ENCODE measurements at places on chromosomes 7 and 10. TPM values are rescaled to one million over a fixed set of nuclear protein-coding genes. Genes with fewer than 3 reads are reported as not detected.

Gene PDE1C
- 0.12 TPM for total RNA-seq

Gene ACTL6B
- total RNA-seq = not detected

Gene C10orf67
- total RNA-seq = not detected

Gene NPY
- total RNA-seq = not detected

Gene CHRM2
- total RNA-seq = not detected

Gene ADAP1
- 161 TPM for total RNA-seq

Gene CALY
- total RNA-seq = not detected

Gene SPDYE5
- total RNA-seq = not detected

Gene RNF133
- not detected for total RNA-seq

Gene ATOH7
- total RNA-seq = not detected

Gene ADAM22
- total RNA-seq = 0.29 TPM

Gene SRRM3
- not detected for total RNA-seq

Gene FAM185A
- total RNA-seq = 8.2 TPM

Gene SMURF1
- total RNA-seq = 19.9 TPM

DNA sequence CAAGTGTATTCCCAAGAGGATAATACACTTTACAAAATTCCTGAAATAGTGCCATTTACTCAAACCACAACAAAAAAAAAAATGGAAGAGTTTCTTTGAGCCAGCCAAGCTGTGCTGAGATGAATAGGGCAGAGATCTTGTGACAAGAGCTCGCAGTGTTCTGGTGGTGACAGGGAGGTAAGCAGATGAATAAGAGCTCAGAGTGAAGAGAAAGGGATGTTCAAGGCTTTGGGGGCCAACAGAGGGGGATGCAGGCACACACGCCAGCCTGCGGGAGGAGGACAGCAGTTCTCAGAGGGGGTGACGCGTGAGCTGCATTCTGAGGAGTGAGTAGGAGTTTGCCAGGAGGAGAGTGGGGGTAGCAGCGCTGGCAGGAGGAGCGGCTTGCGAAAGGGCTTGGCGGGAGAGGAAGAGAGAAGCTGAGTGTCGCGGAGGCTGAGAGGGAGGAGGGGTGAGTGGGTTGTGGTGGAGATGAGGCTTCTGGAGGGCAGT, 194.4 kb upstream of the IMMP2L start:
- no peaks in the 10 kb centered on the region for H3K4me1 ChIP-seq
- no peaks in the 10 kb centered on the region for H3K36me3 ChIP-seq
- H3K27me3 ChIP-seq = peaks cover 7% of the 10 kb centered on the region
- H3K4me3 ChIP-seq = no peak overlapping the region
- H3K27ac ChIP-seq = no peak overlapping the region

GRCh38 chr7:149286811-149287400, 24.9 kb downstream of the ZNF783 start:
- no peak overlapping the region for H3K27ac ChIP-seq
- no peaks in the 10 kb centered on the region for H3K36me3 ChIP-seq
- DNase-seq = no peak

GRCh38 chr7:142886866-142887265, 1.3 kb upstream of the TRPV6 start:
- H3K4me1 ChIP-seq = no peaks in the 10 kb centered on the region
- H3K27ac ChIP-seq = no peak overlapping the region
- H3K27me3 ChIP-seq = peaks cover 14% of the 10 kb centered on the region
- no peak for DNase-seq
- H3K4me3 ChIP-seq = no peak overlapping the region
- no peaks in the 10 kb centered on the region for H3K36me3 ChIP-seq

GRCh38 chr10:77498210-77498609, 139.4 kb downstream of the KCNMA1 start:
- H3K4me1 ChIP-seq = no peaks in the 10 kb centered on the region
- no peak for DNase-seq
- no peak overlapping the region for H3K4me3 ChIP-seq
- no peaks in the 10 kb centered on the region for H3K36me3 ChIP-seq

DNA sequence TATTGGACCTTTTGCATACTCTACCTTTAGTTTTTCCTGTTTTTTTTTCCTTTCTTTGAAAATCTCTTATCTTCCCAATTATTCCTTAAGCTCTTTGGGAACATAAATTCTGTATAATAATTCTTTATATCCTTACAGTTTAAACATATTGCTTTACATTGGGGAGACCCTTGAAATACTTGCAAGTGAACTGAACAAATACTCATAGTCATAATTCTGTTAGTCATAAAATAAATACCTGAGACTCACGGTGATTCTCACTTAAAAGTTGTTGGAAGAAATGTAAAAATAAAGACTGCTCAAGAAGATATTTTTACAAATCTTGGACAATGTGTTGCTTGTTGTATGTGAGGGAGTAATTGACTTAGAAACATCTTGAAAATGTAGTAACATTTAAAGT, 515.2 kb upstream of the POT1 start:
- no peak overlapping the region for H3K27ac ChIP-seq
- DNase-seq = no peak
- no peaks in the 10 kb centered on the region for H3K4me1 ChIP-seq
- H3K27me3 ChIP-seq = no peaks in the 10 kb centered on the region
- H3K4me3 ChIP-seq = no peak overlapping the region
- peaks cover 6% of the 10 kb centered on the region for H3K36me3 ChIP-seq

- peaks cover 5% of the 10 kb centered on the region for H3K27me3 ChIP-seq
- H3K4me3 ChIP-seq = no peak overlapping the region
- peaks cover 10% of the 10 kb centered on the region for H3K36me3 ChIP-seq
- peaks cover 8% of the 10 kb centered on the region for H3K4me1 ChIP-seq
- DNase-seq = no peak
- H3K27ac ChIP-seq = no peak overlapping the region
These were observed 112.8 kb upstream of the INSIG1 start for GRCh38 chr7:155184923-155185322.

GRCh38 chr7:48130658-48131108, 40.6 kb upstream of the ABCA13 start:
- H3K27ac ChIP-seq = no peak overlapping the region
- peaks cover 4% of the 10 kb centered on the region for H3K4me1 ChIP-seq
- H3K27me3 ChIP-seq = peaks cover 24% of the 10 kb centered on the region

GRCh38 chr10:43962346-43963191, 313.9 kb upstream of the ZNF32 start:
- DNase-seq = no peak
- H3K4me1 ChIP-seq = peaks cover 9% of the 10 kb centered on the region
- no peaks in the 10 kb centered on the region for H3K36me3 ChIP-seq
- H3K27me3 ChIP-seq = peaks cover 33% of the 10 kb centered on the region

DNA sequence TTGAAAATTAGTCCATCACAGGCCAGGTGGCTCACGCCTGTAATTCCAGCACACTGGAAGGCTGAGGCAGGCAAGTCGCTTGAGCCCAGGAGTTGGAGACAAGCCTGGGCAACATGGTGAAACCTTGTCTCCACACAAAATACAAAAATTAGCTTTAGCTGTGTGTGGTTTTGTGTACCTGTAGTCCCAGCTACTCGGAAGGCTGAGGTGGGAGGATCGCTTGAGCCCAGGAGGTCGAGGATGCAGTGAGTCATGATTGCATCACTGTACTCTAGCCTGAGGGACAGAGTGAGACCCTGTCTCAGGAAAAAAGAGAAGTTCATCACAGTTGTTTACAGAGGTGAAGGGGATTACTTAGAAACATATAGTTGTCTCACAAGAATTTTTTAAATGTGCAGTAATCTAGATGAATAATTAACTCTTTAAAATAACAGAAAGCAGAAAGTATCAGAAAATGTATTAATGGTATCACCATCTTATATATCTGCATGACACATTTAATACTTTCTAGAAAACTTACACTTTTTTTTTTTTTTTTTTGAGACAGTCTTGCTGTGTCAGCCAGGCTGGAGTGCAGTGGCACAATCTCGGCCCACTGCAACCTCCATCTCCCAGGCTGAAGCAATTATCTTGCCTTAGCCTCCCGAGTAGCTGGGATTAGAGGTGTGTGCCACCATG, 8.9 kb downstream of the LCOR start:
- peaks cover 4% of the 10 kb centered on the region for H3K36me3 ChIP-seq
- no peak overlapping the region for H3K4me3 ChIP-seq
- no peaks in the 10 kb centered on the region for H3K27me3 ChIP-seq
- no peak for DNase-seq

DNA sequence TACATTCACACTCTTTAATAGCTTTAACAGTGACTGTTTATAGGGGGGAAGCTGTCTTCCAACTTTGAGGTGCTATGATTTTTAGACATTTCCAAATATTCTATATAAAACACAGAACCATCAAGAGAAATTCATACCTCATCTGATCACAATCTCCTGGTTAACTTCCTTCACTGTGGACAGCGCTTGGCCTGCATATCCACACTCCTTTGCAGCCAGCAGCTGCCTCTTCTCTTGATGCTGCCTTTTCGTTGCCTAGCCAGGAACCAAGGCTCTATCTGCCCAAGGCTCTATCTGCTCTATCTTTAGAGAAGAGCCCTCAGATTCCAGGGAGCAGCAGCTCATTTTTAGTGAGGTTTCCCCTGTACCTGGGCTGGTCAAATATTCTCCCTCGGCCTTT, 252.0 kb downstream of the PTEN start:
- H3K4me3 ChIP-seq = no peak overlapping the region
- no peak for DNase-seq
- H3K27ac ChIP-seq = no peak overlapping the region
- H3K27me3 ChIP-seq = no peaks in the 10 kb centered on the region
- peaks cover 8% of the 10 kb centered on the region for H3K4me1 ChIP-seq

GRCh38 chr10:100328198-100328597, 1.8 kb downstream of the PKD2L1 start:
- no peaks in the 10 kb centered on the region for H3K36me3 ChIP-seq
- no peak for DNase-seq
- H3K4me3 ChIP-seq = no peak overlapping the region
- H3K27me3 ChIP-seq = peaks cover 40% of the 10 kb centered on the region

- H3K4me1 ChIP-seq = peaks cover 64% of the 10 kb centered on the region
- H3K27ac ChIP-seq = peak overlapping the region; percentile 94
- no peaks in the 10 kb centered on the region for H3K27me3 ChIP-seq
These were observed 143.2 kb downstream of the JAZF1 start for GRCh38 chr7:28037220-28038010.

DNA sequence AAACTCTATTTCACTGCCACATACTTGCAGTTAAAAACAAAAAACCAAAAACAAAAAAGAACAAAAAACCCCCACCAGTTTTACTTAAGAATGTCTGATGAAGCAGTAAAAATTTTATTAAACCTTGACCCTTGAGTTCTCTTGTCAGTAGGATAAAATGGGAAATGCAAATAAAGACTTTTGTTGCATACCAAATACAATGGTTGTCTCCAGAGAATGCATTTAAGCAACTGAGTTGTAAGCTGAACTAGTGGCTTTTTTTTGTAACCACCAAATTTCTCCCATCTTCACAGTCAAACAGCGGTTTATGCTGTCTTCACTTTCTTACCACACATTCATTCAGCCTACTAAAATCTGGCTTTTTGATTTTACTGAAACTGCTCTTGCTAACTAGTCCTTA, 3.1 kb downstream of the SYPL1 start:
- no peaks in the 10 kb centered on the region for H3K36me3 ChIP-seq
- peaks cover 28% of the 10 kb centered on the region for H3K4me1 ChIP-seq
- H3K27me3 ChIP-seq = peaks cover 15% of the 10 kb centered on the region
- peak overlapping the region; percentile 18 for H3K4me3 ChIP-seq
- no peak for DNase-seq
- H3K27ac ChIP-seq = no peak overlapping the region

DNA sequence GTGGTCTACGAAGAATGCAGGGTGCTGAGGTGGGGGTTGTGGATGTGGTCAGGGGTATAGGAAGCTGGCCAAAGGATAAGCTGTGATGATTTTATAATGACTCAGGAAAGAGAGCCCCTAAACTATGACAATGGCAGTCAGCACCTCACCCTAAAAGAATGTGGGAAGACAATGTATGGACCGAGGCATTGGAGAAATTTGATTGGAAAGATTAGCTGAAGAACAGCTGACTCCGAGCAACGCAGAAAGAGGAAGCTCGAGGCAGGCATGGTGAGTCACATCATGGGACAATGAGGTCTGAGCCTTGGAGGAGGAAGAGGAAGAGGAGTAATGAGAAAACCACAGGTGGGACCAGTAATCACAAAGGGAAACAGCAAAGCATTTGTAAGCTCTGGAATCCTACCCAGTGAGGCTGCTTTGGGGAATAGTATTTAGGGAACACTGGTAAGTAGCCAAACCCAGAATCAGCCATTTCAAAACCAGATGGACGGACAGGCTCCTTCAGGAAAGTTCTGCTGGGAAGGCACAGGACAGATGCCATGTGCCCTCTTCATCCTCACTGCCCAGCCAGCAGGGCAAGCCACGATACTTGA, 295.4 kb downstream of the PRPF18 start:
- peaks cover 31% of the 10 kb centered on the region for H3K27me3 ChIP-seq
- DNase-seq = no peak
- H3K27ac ChIP-seq = no peak overlapping the region

- H3K4me3 ChIP-seq = no peak overlapping the region
- H3K27ac ChIP-seq = no peak overlapping the region
- H3K4me1 ChIP-seq = peaks cover 10% of the 10 kb centered on the region
- H3K27me3 ChIP-seq = no peaks in the 10 kb centered on the region
These were observed 30.0 kb downstream of the MGMT start for GRCh38 chr10:129497013-129497412.

DNA sequence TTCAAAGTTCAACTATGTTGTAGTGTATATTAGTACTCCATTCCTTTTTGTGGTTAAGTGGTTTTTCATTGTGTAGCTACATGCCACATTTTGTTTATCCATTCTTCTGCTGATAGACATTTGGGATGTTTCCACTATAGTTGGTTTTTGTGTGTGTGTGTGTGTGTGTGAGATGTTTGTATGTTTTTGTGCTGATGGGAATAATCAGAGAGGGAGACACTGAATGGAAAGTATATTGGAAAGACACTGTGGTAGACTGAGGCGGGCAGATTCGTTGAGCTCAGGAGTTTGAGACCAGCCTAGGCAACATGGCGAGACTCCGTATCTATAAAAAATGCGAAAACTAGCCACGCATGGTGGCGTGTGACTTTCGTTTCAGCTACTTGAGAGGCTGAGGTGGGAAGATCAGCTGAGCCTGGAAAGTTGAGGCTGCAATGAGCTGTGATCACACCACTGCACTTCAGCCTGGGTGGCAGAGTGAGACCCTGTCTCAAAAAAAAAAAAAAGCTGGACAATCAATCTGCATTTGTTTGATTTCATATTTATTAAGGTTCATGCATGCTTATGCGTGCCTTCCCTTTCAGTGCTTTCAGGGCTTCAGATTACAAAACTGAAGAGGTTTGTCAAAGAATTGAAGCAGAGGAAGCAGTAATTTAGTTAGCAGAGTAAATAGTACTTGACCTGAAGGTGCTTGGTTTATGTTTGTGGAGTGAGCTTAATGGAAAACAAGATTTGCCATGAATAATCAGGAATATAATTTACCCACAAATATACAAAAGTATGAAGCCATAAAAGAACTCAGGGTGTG, 14.7 kb downstream of the SEC24C start:
- H3K36me3 ChIP-seq = peaks cover 44% of the 10 kb centered on the region
- no peaks in the 10 kb centered on the region for H3K27me3 ChIP-seq
- peaks cover 70% of the 10 kb centered on the region for H3K4me1 ChIP-seq
- DNase-seq = peak; percentile 74

- H3K27ac ChIP-seq = no peak overlapping the region
- no peak for DNase-seq
- H3K27me3 ChIP-seq = peaks cover 24% of the 10 kb centered on the region
These were observed 4.8 kb downstream of the ADCYAP1R1 start for GRCh38 chr7:31056775-31057346.

GRCh38 chr10:127411062-127411461, 138.0 kb upstream of the NPS start:
- H3K27ac ChIP-seq = no peak overlapping the region
- H3K27me3 ChIP-seq = no peaks in the 10 kb centered on the region
- H3K4me3 ChIP-seq = no peak overlapping the region
